Regular cardiac myocyte (primary cell): ENCODE measurements at places on chromosomes 4 and X. TPM values are rescaled to one million over a fixed set of nuclear protein-coding genes. Genes with fewer than 3 reads are reported as not detected.

The UGT8 gene
- total RNA-seq = under 0.01 and 0.19 TPM in 2 replicates

The SSX2B gene
- not detected in 2 replicates for total RNA-seq

The BEND2 gene
- not detected in 2 replicates for total RNA-seq

The NUDT10 gene
- 0.85 and 2.7 TPM in 2 replicates for total RNA-seq

The HAND2 gene
- total RNA-seq = 5.4 and 12.8 TPM in 2 replicates

The XG gene
- total RNA-seq = 0.58 and 2.5 TPM in 2 replicates

The FDCSP gene
- total RNA-seq = not detected in 2 replicates

The ADH1A gene
- not detected in 2 replicates for total RNA-seq

The LEF1 gene
- 0.28 and 0.77 TPM in 2 replicates for total RNA-seq

The ITM2A gene
- 0.28 and 0.58 TPM in 2 replicates for total RNA-seq

The GSX2 gene
- under 0.01 TPM in 1 of 2 replicates, not detected in the other for total RNA-seq

The CCNQ gene
- 25.9 and 48.5 TPM in 2 replicates for total RNA-seq

The TBX22 gene
- not detected in 2 replicates for total RNA-seq

The PASD1 gene
- total RNA-seq = not detected in 2 replicates

The DGAT2L6 gene
- total RNA-seq = not detected in 2 replicates

The USP17L21 gene
- not detected in 2 replicates for total RNA-seq

The PPP1R2C gene
- total RNA-seq = not detected in 2 replicates

The VMA21 gene
- 53.3 and 67.1 TPM in 2 replicates for total RNA-seq

The TACR3 gene
- total RNA-seq = not detected in 2 replicates

The STPG2 gene
- total RNA-seq = under 0.01 and 0.56 TPM in 2 replicates

The GATA1 gene
- total RNA-seq = not detected in 2 replicates
